ENCODE measurements at places on chromosomes 4 and X. TPM values are rescaled to one million over a fixed set of nuclear protein-coding genes. Genes with fewer than 3 reads are reported as not detected.

Gene CNGA1
- not detected for total RNA-seq

Gene SOX3
- not detected for total RNA-seq

Gene RHOH
- 1.2 TPM for total RNA-seq

Gene SMIM31
- not detected for total RNA-seq

Gene COL4A6
- total RNA-seq = 4.6 TPM

Measured in right atrium auricular region (tissue), 2 donors.